Activated CD4-positive, alpha-beta T cell treated with anti-CD3 and anti-CD28 coated beads, Interleukin-2, amount 10 ng/mL, durations not matched to agents 24 days and 14 days (primary cell): ENCODE measurements at places on chromosomes 1 and 21.
A peak's percentile ranks its signal among the peaks of the same experiment; 100 is the strongest.

DNA sequence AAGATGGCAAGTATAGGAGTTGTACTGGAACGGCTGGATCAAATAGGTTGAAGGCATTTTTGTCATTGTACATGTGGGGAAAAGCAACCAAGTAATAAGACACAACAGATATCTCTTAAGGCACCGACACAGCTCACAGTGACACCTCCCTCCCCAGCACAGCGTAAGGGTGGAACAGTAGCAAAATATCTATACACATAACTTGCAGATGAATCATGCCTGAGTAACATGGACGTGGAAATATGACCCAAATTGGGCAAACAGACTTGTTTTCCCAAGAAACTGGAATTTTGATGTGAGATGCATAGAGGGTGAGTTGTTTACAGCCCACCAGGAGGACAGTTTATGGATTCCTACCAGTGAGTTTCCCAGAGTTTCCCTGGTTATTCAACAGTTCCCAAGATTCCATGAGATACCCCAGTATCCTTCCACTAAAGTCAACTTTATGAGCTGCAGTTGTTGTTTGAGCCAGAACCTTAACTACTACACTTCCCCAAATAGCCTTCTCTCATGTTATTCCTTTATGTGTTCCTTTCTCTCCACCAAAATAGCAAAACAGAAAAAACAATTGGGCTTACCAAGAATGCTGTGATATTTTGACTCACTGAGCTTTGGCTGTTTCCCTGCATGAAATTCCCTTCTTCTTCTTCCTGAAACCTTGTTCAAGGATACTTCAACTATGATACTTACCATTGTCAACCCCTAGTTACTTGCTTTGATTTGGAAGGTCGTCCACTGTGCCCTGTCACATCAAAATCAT, 7.1 kb upstream of the DR1 start:
- no peak for DNase-seq

DNA sequence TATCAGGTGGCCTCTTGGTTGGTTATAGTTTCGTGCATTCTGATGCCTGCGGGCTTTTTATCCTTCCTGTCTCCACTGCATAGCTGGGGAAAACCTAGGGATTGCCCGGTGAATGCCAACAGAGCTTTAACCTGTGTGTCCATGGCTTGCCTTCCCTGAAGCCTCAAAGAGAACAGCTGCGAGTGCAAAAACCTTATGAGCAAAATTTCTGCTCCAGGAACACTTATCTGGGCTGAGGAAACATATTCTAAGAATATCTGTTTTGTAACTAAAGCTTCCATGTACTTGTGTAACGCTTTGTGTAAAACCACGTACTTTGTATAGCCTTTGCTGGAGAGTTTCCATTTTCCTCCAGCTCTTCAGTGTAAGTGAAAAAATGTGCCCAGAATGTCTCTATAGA, 7.2 kb downstream of the CNST start:
- no peak for DNase-seq

DNA sequence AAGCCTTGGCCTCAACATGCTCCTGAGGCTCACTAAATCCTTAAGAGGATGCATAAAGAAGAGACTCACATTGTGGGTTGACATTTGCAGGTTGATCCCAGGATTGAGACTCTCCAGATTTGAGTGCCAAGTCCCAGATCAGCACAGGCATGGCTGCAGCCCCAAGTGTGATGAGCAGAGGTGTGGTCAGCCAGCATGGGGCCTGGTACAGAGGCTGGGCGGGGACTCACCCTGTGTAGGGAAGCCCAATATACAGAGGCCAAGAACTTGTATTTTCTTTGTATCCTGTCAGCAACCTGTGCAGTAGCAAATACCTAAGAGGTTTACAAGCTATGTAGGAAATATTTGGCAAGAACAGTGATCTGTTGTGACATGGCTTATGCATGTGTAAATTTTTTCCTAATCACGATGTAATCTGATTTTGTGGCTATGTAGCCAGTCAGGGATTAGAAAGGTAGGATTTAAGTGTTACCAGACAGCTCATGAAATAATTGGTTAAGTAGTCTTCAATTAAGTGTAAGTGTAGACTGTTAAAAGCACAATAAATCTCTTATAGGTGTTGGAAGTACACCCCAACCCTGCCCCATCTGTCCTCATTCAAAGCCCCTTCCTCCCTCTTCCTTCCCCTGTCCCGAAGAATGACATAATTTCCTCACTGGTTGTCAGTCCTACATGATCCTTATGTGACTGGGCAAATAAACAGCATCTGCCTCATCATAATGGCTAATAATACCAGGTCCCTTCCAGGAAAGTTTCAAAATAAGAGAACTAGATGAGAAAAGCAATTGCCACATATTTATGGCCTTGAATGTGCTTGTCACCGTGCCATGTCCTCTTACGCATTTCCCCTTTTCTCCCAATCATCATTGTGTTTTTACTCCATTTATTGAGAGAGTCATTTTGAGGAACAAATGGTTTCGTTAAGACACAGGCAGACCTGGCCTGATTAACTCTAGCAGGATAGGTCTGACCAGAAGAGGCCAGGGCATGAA, 120.9 kb downstream of the HLX start:
- DNase-seq, result no peak

GRCh38 chr1:98739762-98740161, 78.2 kb downstream of the SNX7 start:
- DNase-seq, result no peak

DNA sequence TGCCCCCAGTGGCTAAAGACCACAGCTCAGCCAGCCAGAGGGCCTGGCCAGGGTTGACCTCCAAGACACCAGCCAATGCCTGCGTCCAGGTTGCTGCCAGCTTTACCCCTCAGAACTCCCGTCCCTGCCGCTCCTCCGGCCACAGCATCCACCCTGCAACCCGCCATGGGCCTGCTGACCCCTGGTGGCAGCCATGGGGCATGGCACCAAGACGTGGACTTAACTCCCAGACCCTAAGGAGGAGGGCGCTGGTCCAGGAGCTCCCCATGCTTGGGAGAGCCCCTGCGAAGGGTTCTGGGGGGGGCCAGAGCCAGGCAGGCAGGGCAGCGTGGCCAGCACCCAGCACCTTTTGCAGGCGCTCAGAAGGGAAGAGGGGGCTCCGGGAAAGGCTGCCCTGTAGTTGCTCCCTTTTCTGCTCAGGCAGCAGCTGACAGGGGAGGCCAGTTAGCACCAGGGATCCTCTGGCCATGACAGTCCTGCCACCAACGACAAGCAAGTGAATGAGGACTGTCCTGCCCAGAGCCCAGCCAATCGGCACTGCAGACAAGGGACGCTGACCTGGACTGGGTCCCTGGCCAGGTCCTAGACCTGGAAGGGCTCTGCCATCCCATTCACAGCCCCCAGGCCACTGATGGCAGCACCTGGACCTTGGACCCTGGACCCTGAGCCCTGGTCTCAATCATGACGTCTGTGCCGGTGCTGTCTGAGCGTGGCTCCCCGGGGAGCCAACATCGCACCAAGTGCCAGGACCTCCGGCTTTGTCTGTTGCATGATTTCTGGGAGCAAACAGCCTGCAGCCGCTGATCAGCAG, 246.2 kb downstream of the NPHP4 start:
- DNase-seq, result peak; percentile 85

DNA sequence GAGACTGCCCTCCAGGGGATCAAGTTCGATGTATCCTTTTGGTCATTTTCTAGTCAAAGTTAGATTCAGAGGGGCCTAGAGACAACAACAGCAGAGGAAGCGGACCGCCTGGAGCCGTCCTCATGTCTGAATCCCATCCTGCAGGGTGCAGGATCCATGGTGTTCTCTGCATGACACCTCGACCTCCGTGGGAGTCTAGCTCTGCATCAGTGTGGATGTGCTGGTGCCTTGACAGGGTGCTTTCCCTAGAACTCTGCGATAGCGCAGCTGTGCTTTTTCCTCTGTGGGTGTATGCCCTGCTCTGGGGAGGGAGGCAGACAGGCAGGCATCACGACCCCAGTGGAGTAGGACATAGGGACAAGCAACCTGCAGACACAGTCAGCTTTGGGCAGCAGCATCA, 48.2 kb upstream of the A3GALT2 start:
- no peak for DNase-seq

GRCh38 chr1:207050480-207051190, 373 bp downstream of the YOD1 start:
- DNase-seq, result peak; percentile 97
